ENCODE measurements at places on chromosomes 6 and 20.
A peak's percentile ranks its signal among the peaks of the same experiment; 100 is the strongest.

DNA sequence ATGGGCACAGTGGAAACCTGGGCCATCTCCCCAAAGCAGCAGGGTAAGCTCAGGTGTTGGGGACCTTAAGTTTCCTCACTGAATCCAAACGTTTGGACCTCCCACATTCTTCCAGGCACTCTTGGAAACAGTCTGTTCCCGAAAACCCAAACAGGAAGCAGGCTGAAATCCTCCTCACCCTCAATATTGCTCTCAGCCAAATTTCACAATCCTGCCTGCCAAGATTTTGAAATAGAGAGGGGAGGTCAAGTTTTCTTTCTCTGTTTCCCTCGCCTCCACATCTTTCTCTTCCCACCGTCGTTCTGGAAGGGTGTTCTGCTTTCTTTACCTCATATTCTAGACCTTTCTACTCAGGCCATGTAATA lies 392.0 kb upstream of the SASH1 start:
- no peak for DNase-seq

DNA sequence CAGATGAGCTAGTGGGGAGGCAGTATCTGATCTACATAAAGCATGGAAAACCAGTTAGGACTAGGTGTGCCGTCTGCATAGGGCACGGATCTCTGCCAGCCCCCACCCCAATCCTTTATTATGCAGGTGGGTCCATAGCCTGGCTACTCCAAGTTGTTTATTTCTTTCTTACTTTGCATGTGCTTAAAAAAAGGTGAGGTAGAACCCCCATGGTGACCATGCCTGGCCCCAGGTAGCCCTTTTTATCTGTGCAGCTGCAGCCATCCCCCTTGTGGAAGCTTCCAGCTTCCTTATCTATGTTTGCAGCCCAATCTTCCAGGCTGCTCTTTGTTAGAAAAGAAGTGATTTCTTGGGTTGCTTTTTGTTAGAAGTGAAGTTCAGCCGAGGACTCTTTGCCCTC lies 9.0 kb upstream of the TREM2 start:
- no peak for DNase-seq

DNA sequence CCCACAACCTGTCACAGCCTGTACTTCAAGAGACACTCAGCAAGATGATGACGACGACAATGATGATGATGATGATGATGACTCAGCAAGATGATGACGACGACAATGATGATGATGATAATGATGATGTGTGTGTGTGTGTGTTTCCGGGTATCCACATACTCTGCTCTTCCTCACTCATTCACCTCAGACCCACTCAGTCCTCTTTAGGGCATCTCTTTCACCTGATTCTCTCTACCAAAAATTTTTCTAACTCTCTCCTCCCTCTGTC lies 1.2 kb upstream of the EIF6 start:
- DNase-seq = no peak

- DNase-seq = no peak
These were observed 18.8 kb downstream of the MRAP2 start for GRCh38 chr6:84052204-84052882.

GRCh38 chr20:34629904-34630303 lies 47.0 kb downstream of the PIGU start:
- no peak for DNase-seq

- DNase-seq = no peak
These were observed 42.3 kb downstream of the MOCS1 start for GRCh38 chr6:39891976-39892375.

- no peak for DNase-seq
These were observed 532.6 kb upstream of the JARID2 start for GRCh38 chr6:14713008-14713960.

DNA sequence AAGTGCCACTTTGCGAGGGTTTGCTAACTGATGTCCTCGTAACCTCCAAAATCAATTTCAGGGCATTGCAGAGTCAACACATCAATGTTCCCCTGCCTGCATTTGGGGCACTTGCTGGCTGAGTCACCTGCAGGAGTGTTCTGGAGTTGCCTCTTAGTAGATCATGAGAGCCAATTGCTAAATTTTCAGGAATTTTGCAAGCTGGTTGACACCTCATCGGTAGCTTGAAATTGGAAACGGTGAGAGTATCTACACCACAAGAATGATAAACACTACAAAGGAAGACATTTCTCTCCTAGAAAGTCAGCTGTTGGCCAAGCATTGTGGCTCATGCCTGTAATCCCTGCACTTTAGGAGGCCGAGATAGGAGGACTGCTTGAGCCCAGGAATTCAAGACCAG lies 10.8 kb upstream of the BFSP1 start:
- DNase-seq = no peak

- DNase-seq = no peak
These were observed 33.2 kb upstream of the VGLL2 start for GRCh38 chr6:117232196-117232595.

DNA sequence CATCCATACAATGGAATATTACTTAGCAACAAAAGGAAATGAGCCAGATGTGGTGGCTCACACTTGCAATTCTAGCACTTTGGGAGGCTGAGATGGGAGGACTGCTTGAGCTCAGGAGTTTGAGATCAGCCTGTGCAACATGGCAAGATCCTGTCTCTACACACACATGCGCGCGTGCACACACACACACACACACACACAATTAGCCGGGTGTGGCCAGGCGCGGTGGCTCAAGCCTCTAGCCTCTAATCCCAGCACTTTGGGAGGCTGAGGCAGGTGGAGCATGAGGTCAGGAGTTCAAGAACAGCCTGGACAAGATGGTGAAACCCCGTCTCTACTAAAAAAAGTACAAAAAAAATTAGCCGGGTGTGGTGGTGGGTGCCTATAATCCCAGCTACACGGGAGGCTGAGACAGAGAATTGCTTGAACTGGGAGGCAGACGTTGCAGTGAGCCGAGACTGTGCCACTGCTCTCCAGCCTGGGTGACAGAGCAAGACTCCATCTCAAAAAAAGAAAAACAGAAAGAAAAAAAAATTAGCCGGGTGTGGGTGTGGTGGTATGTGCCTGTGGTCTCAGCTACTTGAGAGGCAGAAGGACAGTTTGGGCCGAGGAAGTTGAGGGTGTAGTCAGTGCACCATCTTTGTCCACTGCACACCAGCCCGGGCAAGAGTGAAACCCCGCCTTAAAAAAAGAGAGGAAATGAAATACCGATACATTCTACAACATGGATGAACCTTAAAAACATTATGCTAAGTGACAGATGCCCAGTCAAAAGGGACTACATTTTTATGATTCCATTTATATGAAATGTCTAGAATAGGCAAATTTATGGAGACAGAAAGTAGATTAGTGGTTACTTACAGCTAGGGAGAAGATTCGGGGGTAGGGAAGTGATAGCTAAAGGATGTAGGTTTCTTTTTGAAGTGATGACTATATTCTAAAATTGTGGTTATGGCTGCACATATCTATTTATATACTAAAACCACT lies 52.5 kb downstream of the RBL1 start:
- DNase-seq = peak; percentile 8

DNA sequence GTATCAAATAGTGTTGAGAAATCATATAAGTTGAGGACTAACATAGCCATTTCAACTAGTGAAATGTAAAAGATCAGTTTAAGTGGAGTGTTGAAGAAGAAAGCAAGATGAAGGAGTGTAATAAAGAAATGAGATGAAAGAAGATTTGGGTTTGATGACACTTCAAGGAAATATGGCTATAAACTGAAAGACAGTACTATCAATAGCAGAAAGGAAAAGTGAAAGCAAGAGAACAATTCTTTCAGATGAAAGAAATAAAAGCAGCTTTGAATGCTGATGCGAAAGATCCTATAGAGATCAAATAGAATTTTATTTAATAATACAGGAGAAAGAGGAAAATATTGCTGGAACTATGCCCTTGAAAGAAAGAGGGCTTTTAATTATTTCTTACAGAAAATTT lies 92.8 kb upstream of the PRSS16 start:
- no peak for DNase-seq

- DNase-seq = no peak
These were observed 5.4 kb downstream of the ZFP57 start for GRCh38 chr6:29675561-29675960.

GRCh38 chr20:51660672-51661608 lies 107.2 kb downstream of the ATP9A start:
- DNase-seq = no peak

- DNase-seq = no peak
These were observed 77.5 kb upstream of the BEND3 start for GRCh38 chr6:107192830-107193229.

DNA sequence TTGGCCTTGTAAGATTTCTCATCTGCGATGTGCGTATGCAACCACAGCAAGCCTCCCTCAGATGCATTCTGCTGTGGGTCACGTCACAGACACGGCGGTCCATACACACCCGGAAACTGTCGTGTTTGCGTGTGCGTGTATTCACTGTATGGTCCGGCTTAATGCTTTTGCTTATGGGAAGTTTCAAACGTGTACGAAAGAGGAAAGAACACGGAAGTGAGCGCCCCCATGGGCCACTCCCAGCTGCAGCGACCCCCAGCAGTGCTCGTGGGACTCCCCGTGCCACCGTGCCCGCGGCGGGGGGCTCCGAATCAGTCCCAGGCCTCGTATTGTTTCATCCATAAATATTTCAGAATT lies 10.2 kb downstream of the DLL1 start:
- DNase-seq = no peak

DNA sequence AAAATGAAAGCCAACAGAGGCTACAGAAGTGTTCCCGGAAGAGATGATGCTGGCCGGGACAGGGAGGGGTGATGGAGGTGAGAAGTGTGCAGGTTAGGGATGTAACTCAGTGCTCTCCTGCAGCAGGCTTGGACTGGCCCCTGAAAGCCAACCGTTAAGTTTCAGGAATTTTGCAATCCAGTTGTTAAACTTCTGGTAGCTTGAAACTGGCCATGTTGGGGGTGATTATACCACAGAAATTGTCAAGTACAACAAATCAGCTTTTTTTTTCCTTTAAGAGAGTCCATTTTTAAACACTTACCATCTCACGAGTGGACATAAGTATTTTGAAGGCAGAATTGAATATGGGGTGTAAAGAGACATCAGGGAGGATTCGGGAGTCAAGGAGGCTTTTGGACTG lies 8.8 kb upstream of the SIRPB1 start:
- no peak for DNase-seq

DNA sequence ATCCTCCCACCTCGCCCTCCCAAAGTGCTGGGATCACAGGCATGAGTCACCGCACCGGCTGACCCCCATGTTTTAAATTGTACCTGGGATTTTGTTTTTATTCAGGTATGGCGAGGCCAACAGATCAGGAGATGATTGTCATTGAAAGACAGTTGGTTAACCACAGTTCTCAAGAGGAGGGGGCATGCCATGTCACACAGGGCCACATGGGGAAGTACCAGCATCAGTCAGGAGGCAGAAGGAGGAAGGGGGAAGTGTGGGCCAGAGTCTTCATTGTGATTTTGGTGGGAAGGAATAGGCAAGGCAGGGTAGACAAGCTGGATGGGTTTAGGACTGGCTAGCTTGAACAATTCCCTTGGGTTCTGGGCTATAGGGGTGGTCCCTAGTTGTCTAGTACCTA lies 9.9 kb upstream of the MMP9 start:
- no peak for DNase-seq

- DNase-seq = no peak
These were observed 141.0 kb downstream of the TFAP2C start for GRCh38 chr20:56769921-56770600.

DNA sequence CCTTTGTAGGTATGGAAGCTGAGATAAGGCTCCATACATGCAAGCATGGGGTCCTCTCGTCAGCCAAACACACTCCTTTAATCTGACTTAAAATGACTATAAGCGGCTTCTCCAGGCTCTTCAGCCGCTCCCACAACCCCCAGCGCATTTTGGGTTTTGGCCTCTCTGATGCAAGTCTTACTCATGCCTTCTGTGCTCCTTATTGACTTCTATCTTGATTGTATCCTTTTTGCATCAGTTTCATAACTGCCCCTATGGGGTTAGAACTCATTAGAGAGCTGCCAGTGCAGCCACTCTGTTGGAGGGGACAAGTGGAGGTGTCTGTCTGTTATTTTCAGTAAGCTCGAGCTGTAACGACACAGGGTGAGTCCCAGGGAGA lies 70.1 kb upstream of the TAB2 start:
- no peak for DNase-seq

DNA sequence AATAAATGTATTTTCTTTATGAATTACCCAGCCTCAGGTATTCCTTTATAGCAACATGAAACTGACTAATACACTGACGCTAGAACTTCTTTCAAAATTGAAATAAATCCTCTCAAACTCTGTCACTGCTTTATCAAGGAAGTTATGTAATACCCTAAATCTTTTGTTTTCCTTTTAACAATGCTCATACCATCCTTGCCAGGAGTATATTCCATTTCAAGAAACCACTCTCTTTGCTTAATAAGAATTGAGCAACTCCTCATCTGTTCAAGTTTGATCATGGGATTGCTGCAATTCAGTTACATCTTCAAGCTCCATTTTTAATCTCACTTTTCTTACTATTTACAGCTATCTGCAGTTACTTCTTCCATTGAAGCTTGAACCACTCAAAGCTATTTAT lies 707.6 kb upstream of the MARCKS start:
- DNase-seq = no peak

DNA sequence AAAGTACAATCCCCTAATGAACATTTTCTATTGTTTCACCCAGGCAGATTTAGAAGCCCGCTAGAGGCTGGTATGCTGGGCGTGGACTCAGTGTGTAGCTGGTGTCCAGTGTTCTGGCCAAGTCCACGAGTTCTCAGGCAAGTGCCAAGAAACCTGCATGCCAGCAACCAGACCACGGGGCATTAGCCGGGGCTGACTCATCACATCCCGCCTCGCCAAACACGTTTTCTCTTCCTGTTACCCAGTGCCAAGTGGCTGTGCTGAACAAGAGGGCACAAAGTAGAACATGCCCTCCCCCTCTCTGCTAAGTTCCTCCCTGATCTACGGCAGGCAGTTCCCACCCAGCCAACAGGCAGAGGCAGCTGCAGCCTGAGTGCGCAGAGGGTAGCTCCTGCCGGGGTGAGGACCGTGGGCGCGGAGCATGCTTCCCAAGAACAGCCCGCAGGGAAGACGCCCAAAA lies 29.6 kb downstream of the RAMACL start:
- no peak for DNase-seq

DNA sequence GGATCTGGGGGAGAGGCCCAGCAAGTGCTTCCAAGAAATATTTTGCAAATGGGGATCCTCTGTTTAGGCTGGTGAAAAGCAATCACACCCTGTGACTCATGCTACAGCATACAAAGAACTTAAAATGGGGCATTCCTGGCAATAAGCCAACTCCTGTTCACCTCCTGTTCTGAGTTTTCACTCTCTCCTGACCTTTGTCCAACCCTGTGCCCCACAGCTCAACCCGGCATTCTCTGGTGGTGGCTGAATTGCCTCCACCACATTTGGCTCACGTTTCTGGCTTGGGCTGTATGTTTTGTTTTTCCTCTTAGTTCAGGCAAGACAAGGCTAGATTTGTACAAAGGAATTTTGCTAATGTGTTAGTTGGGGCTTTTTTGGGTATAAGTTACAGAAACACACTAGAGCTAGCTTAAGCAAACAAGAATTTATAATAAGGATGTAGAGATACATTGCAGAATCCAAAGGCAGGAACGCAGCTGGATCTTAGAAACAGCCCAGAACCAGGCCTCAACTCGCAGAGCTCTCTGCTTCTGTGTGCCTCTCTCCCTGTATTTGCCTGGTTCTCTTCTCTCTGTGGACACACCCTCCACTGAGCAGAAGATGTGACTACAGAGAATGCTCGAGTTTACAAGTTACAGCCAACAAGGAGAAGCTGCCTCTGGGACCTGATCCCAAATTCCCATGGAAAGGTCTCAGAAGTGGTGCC lies 9.4 kb downstream of the ABCC10 start:
- DNase-seq = no peak
